Esophagus muscularis mucosa (tissue), 4 donors: ENCODE measurements at places on chromosomes 6 and 20. TPM values are rescaled to one million over a fixed set of nuclear protein-coding genes. Genes with fewer than 3 reads are reported as not detected.

DNA sequence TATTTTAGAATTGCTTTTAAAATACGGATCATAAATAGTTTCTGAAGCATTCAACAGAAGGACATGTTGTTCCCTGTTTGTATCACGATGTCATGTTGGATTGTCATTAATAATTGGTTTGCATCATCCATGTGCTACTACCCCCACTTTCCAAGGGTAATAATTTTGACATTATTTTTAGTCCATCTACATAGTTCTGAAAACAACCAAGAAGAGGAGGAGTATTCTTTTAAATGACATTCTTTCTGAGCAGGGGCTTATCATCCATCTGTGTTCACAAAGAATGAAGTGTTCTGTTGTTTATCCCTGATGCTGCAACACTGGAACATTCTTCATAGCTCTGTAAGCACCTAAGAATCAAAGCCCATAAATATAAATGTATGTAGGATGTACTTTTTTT is 151.0 kb upstream of the CITED2 start:
- no peak for DNase-seq

DNA sequence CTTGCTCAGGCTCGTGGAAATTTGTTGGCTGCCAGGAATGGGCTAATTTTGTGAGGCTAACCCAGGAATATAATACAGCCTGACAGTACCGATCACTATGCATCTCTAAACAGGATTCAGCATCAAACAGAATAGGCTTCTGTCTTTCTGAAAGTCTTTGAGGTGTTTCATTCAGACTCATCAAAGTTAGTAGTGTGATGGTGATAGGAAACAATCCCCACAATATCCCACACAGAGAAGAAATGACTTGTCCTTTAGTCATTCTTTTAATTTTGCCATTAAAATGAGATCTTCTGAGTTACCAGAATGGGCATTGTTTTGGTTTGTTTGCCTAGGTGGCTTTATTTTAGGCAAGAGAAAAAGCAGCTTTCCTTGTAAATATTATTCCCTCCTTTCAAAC is 54.3 kb downstream of the FAM229B start:
- no peak for DNase-seq

- no peak for DNase-seq
Observed at GRCh38 chr20:19609642-19610223, 148.3 kb upstream of the RIN2 start.

- DNase-seq: no peak
Observed at GRCh38 chr6:46923476-46923875, 1.7 kb upstream of the ADGRF5 start.

- no peak for DNase-seq
Observed at GRCh38 chr20:39897781-39898466, 791.1 kb downstream of the MAFB start.

- DNase-seq: no peak
Observed at GRCh38 chr6:10425176-10425974, 10.5 kb upstream of the TFAP2A start.

DNA sequence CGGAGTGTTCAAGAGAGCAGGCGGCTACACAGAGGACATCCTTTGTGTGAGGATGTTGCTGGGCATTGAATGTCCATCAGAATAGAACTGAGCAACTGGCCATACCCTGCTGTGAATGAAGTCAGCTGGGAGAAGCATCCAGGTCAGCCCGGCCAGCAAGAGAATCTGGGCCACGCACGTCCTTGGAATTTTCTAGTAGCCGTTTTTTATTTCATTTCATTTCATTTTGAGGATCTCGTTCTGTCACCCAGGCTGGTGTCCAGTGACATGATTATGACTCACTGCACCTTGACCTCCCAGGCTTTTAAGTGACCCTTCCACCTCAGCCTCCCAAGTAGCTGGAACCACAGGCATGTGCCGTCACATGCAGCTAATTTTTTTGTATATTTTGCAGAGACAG is 97.9 kb downstream of the SSR1 start:
- DNase-seq: no peak

DNA sequence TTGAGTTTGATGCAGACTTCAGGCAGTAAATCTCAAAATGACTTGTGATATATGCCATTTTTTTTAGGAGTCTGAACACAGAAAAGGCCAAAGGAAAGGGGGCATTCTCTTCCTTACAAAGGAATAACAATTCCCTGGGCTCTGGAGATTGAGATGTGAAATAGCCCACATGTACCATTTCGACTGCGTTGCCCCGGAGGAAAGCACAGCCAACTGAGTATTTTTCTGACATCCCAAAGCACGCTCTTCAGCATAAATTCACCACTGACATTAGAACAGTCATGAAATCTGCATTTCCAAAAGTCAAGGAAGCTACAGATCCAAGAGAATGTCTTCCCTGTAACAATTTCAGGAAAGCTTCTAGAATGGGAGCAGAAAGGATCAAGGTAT is 7.8 kb downstream of the ELOVL2 start:
- no peak for DNase-seq

DNA sequence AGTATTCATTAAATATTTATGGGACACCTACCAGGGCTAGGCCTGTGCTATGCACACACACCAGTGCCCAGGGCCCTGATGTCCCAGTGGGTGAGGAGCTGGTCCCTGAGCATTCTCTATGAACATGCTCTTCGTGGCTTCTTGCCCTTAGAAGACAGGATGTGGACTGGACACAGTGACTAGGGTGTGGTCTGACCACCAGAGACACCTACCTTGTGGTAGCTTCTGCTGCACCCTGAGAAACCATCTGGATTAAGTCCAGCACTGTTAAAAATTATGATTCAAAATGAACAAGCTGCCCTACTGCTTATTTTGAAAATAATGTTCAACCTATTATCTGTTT is 112.9 kb upstream of the RPS6KA2 start:
- DNase-seq: no peak

DNA sequence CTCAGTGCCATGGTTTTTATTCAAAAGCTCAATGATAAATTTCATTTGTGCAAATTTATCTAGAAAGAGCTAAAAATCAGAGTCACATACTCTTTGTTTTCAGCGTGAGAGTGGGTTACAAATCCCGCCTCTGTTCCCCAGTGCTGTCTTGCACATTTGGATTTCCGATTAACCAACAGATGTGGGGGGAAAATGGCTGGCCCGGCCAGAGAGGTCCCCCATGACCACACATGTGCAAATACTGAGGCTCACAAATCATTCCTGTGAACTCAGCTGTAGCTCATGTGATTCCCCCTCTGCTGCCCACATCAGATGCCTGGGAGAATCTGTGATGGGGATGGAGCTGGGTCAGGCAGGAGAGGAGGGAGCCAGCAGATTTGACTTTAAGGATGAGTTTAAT is 168.7 kb downstream of the PAX1 start:
- DNase-seq: no peak

DNA sequence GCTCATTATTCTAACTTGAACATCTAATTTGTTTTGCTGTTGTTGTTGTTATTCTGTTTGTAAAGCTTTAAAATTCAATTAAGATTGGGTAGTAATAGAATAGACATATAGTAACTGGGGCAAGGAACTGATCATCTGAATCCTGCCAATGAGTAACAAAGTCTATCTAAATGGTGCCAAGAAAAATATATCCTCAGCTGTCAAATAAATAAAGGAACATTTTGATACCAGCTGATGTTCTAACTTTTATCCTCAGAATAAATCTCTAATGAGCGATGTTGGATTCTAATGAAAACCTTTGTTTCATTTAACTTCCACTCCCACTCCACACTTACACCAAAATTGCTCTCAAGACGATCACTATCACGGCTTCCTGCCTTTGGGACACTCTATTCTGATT is 210.9 kb downstream of the TINAG start:
- DNase-seq: no peak

DNA sequence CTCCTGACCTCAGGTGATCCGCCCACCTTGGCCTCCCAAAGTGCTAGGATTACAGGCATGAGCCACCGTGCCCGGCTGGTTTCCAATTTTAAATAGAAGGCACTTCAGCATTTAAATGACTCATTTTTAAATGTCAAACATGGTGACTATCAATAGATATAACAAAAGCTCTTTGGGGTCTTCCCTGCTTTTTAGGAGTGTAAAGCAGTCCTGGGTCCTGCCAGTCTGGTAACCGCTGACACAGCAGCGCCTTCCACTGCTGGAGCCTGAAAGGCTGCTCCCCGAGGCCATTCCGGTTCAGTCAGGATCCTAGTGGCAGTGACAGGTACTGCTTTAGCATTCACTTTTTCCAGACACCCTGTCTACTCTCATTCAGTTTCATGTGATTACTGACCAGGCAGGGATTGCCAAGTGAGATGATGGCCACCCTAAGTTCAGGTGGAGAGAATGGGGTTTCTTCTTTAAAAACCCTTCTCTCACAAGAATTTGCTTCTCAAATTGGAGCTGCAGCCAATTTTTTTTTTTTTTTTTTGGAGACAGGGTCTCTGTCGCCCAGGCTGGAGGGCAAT is 5.1 kb downstream of the DIDO1 start:
- no peak for DNase-seq

DNA sequence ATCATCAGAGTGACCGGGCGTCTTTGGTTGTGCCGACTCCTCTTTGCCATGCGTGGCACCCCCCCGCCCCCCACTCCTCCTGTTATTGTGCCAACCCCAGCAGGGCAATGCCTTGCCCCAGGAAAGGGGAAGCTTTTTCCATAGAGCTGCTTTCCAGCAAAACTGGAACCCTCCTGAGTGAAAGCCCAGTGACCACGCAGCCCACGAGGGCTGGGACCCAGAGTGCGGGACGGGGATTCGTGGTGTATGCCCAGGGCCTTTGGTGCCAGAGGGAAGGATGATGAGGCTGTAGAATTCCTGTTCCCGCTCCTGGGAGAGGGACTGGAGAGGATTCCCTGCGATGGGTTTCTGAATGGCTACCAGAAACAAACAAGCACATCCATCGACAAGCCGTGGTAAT is 116.8 kb upstream of the BACH2 start:
- no peak for DNase-seq

GRCh38 chr6:12200761-12201160 is 89.4 kb upstream of the EDN1 start:
- no peak for DNase-seq

DNA sequence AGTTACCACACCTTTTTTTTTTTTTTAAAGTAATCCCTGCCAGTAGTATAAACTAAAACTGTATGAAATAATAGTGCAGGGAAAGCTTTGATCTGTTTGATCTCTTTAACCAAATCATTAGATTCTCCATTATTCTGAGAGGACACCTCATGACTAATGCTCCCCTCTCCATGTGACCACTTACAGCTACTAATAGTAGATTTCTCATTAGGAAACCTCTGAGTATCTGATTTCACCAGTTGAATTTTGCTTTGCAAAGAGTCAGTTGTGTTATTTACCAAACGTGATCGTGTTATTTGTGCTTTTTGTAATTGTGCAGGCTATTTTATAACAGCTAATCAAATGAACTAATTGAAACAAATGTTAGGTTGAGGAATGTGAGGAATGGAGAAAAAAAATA is 12.5 kb downstream of the CASP8AP2 start:
- no peak for DNase-seq

DNA sequence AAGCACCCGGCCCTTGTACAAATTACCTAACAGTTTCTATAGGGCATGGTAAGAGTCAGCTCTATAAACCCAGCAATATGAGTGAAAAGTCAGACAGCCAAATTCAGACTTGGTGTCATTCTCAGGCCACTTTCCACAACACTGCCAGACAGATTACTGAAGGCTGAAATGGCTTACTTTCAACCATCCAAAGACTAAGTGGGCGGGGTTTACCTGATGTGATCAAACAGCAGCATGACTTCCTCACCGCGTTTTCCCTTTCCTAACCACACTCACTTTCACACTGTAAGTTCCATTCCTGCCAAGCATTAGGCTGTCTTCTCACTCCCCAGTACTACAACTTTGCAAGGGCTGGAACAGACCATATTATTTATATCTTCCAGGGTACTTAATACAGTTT is 85.9 kb downstream of the SMLR1 start:
- no peak for DNase-seq

GRCh38 chr20:49043000-49043399 is 3.1 kb upstream of the CSE1L start:
- no peak for DNase-seq

LRRC73 gene
- total RNA-seq: not detected

BAK1 gene
- total RNA-seq: 12.7 TPM

SLC25A27 gene
- 20.3 TPM for total RNA-seq

CUTA gene
- total RNA-seq: 109 TPM
